ENCODE measurements at places on chromosomes 2 and 18. TPM values are rescaled to one million over a fixed set of nuclear protein-coding genes. Genes with fewer than 3 reads are reported as not detected.

DNA sequence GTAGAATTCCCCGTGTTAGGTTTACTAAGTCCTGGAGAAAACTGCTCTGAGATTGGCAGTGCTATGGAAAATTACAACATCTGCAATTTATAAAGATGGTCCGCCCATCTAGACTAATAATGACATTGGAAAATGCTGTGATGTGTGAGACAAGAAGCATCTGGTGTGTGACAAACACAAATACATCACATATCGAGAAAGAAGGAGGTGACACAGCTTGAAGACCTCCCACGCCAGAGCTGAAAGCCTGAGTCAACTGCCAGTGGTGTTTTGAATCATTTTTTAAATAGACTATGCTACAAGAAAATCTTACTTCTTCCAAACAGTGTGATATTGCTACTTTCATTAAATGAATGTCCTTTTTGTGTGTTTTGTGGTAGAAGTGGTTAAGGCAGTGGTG lies 8.6 kb upstream of the ANO7 start:
- no peaks in the 10 kb centered on the region for H3K27me3 ChIP-seq
- peaks cover 3% of the 10 kb centered on the region for H3K36me3 ChIP-seq
- no peak overlapping the region for H3K27ac ChIP-seq
- DNase-seq, result no peak

DNA sequence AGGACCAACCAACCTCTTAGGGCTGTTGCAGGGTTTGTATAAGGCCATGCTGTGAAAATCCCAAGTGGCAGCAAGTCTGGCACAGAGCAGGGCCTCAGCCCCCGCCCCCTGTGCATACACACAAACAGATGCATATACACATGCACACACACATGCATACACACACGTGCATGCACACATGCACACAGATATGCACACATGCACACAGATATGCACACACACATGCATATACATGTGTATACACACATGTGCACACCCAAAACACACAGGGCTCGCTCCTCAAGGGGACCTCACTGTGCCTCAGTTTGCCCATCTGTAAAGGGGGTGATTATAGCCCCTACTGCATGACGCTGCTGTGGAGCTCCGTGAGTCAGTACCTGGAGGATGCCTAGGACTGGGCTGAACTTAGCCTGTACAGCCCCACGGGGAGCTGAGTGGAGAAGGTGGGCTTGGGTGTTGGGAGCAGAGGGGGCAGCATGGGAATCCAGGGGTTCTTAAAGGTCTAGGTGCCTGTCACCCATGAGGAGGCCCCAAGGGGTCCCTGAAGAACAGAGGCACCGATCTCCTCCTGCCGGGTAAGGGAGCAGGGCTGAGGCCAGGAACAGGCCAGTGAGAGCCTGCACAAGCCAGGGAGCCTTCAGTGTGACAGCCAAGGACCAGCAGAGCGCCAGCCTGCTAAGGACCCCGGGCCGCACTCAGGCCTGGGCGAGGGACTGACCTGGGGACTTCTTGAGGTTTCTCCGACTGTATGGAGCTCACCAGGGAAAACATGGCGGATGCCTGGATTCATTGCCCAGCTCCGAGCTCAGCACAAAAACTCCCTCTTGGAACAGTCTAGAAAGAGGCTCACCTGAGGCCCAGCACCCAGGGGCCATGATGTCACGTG lies 24.0 kb upstream of the ALPI start:
- DNase-seq, result no peak
- H3K36me3 ChIP-seq, result no peaks in the 10 kb centered on the region

The RNF181 gene
- total RNA-seq, result 243 TPM

GRCh38 chr2:241689306-241689705 lies 2.7 kb upstream of the DTYMK start:
- H3K4me3 ChIP-seq, result no peak overlapping the region
- H3K36me3 ChIP-seq, result no peaks in the 10 kb centered on the region
- no peak overlapping the region for H3K27ac ChIP-seq
- DNase-seq, result no peak

GRCh38 chr18:4319738-4320677 lies 135.1 kb downstream of the DLGAP1 start:
- no peaks in the 10 kb centered on the region for H3K27me3 ChIP-seq
- no peak overlapping the region for H3K4me3 ChIP-seq
- H3K36me3 ChIP-seq, result no peaks in the 10 kb centered on the region
- no peak for DNase-seq
- no peaks in the 10 kb centered on the region for H3K4me1 ChIP-seq

The NETO1 gene
- total RNA-seq, result 0.33 TPM

The GKN2 gene
- total RNA-seq, result not detected

- no peaks in the 10 kb centered on the region for H3K36me3 ChIP-seq
- no peaks in the 10 kb centered on the region for H3K27me3 ChIP-seq
- no peaks in the 10 kb centered on the region for H3K4me1 ChIP-seq
- DNase-seq, result no peak
- H3K4me3 ChIP-seq, result no peak overlapping the region
- no peak overlapping the region for H3K27ac ChIP-seq
Observed at GRCh38 chr2:207787017-207787416, 17.3 kb upstream of the FZD5 start.

DNA sequence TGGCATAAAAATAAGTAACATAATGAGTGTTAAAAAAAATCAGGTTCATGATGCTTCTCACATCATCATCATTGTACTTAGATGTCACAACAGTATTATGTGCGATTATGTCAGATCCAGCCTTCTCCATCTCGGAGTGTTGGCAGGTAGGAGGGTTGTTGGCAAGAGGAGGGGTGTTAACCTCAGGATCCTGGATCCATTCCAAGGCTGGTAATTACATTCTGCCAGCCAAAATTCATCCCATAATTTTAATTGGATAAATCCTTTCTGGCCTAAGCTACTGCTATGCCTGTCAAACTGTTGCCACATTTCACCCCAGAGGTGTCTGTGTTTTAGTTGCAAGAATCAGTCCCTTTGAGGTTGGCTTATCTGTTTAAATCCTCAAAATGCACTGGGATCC lies 891 bp upstream of the FTCDNL1 start:
- no peak overlapping the region for H3K27ac ChIP-seq
- H3K36me3 ChIP-seq, result no peaks in the 10 kb centered on the region
- H3K27me3 ChIP-seq, result no peaks in the 10 kb centered on the region
- no peak for DNase-seq

The ALPI gene
- not detected for total RNA-seq

DNA sequence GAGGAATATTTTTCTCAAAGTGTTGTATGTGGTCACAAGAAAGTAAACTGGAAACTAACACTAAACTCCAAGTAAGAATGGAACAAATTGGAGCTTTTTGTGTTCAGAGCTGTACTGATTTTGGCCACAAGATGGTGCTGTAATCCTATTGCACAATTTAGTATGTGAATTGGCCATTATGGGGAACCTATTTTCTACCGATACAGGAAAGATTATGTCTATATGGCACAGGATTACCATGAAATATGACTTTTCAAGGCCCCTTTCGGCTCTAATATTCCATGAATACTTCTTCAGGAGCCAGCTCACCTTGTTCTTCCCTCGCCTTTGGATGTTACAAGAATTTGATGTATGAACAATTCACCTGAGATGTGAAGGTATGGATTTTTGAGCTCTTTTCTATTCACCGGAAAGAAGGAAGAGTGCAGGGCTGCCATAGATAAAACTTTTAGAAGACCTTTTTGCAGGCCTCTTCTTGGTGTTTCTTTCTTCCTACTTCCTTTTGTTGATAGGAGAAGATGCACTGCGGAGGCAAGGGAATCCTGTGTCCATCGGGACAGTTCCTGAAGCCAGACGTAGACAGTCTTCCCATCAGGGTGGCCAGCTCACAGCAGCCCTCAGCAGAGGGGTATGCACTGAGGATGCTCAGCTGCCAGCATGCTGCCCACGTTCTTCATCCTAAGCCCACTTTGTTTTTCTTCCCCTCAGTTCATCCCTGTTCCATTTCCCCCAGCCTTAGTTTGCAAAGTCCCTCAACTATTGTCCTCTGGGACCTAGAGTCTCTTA lies 13.3 kb downstream of the MRPL44 start:
- no peaks in the 10 kb centered on the region for H3K27me3 ChIP-seq
- H3K27ac ChIP-seq, result no peak overlapping the region
- no peaks in the 10 kb centered on the region for H3K36me3 ChIP-seq
- no peak overlapping the region for H3K4me3 ChIP-seq

DNA sequence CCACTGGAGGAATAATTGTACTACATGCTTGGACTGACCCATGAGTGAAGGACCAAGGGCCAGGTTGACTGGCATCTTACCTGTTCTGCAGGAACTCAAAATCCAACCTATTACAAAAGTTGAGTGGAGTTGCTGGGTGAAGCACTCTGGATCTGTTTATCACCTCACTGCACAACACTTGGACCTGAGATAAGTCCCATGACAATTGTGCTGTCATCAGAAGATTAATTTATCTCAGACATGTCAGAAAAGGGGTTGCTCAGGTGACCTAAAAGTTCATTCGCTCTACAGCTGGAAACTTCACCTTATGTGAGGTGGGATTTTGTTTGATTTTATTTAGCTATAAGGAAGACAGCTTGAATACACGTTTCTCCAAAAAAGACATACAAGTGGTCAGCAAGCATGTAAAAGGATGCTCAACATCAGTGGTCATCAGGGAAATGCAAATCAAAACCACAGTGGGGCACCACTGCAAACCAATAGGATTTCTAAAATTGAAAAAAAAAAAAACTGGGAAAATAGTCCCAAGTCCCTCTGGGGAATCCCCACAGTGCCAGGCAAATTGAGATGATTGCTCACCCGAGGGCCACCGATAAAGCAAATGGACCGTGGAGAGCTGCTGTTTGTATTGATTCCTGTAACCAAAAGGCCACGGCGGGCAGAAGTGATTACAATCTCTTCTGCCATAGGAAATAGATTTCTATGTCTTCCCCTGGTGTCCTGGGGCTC lies 65.8 kb upstream of the SLC35F5 start:
- no peak for DNase-seq
- no peak overlapping the region for H3K4me3 ChIP-seq
- no peaks in the 10 kb centered on the region for H3K36me3 ChIP-seq
- H3K27ac ChIP-seq, result no peak overlapping the region

GRCh38 chr2:218074031-218074430 lies 5.0 kb downstream of the RUFY4 start:
- H3K27ac ChIP-seq, result no peak overlapping the region
- no peaks in the 10 kb centered on the region for H3K27me3 ChIP-seq
- no peaks in the 10 kb centered on the region for H3K36me3 ChIP-seq
- H3K4me3 ChIP-seq, result no peak overlapping the region
- no peaks in the 10 kb centered on the region for H3K4me1 ChIP-seq

GRCh38 chr2:86491088-86491487 lies 49.9 kb downstream of the KDM3A start:
- no peaks in the 10 kb centered on the region for H3K4me1 ChIP-seq
- peaks cover 14% of the 10 kb centered on the region for H3K36me3 ChIP-seq
- DNase-seq, result no peak
- no peak overlapping the region for H3K27ac ChIP-seq

GRCh38 chr2:128311216-128311754 lies 7.4 kb downstream of the HS6ST1 start:
- peak overlapping the region; percentile 11 for H3K4me3 ChIP-seq
- no peak overlapping the region for H3K27ac ChIP-seq
- H3K4me1 ChIP-seq, result peaks cover 40% of the 10 kb centered on the region
- no peak for DNase-seq
- no peaks in the 10 kb centered on the region for H3K27me3 ChIP-seq

DNA sequence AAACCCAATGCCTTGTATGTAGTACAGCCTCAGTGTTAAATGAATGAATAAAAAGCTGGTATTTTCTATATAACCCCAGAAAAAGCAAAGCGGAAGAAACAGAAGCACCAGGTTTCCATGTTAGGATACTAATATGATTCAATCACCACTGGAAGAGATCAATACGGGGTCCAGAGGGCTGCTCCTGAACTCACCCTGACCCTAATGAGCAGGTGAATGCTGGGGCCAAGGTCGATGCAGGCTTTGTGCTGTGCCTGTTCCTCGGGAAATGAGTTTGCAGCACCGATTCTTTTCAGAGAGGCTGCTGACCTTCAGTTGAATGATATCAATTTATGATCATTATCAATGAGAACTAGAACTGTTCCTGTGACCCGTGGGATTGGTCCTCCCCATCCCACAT lies 228.5 kb downstream of the CDCA7 start:
- H3K27ac ChIP-seq, result no peak overlapping the region
- DNase-seq, result no peak
- no peak overlapping the region for H3K4me3 ChIP-seq
- H3K27me3 ChIP-seq, result no peaks in the 10 kb centered on the region
- H3K36me3 ChIP-seq, result no peaks in the 10 kb centered on the region

The FSIP2 gene
- total RNA-seq, result 1.6 TPM

DNA sequence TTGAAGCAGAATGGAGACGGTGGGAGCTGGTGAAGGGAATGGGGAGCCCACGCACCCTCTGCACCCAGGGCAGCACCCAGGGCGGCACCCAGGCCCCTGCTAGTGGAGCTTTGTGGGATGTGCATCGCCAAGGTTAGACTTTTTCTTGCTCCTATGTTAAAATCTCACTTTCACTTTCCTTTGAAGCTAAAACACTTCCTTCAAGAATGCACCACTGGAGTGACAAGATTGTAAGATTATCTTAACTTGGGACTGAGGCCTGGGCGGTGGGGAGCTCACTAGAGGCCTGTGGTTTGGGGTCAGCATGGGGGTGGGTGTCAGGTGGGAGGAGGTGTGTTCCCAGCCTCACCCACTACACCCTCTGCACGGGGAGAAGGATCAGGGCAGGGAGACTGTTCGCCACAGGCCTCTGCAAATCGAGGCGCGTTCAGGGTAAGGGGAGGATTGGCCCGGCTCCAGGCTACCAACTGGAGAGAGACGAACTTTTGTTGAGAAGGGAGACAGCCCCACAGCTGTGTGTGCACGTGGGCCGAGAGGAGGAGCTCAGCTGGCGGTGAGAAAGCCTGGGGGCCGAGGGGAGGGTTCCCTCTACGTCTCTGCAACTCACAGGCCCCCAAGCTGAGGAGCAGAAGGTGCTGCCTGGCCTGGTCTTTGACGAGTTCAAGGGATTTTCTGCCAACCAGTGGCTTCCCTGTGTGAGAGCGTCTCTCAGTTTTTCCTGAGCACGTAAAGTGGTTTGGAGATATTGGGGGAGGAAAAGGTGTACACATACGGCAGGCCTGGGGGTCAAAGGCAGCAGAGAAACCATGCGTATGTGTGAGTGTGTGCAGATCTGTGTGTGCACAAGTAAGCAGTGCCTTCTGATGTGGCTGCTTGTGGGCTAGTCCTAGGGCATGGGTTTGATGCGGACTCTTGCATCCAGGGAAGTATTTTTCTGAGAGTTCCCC lies 147.7 kb downstream of the KLHL29 start:
- H3K36me3 ChIP-seq, result no peaks in the 10 kb centered on the region
- H3K27me3 ChIP-seq, result no peaks in the 10 kb centered on the region
- no peak for DNase-seq
- no peaks in the 10 kb centered on the region for H3K4me1 ChIP-seq
- peak overlapping the region; percentile 37 for H3K4me3 ChIP-seq

The PTH2R gene
- total RNA-seq, result 0.64 TPM

The LOXHD1 gene
- 0.59 TPM for total RNA-seq

DNA sequence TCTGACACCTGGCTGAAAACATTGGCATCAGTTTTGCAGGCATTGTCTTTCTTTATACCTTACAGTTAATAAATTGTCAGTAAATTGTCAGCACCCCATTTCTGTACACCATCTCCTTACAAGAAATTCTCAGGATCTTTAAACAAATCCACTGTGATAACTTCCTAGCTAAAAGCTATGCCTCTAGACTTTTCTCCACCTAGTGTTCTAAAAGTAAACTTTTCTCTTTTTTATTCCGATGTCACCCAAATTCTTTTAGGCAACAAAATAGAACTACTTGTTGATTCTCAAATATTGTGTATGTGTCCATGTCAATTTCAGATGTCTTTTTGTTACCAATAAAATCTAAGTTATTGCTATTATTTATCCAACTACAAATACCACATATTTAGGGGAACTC lies 617.4 kb upstream of the NRXN1 start:
- H3K27me3 ChIP-seq, result no peaks in the 10 kb centered on the region
- no peaks in the 10 kb centered on the region for H3K4me1 ChIP-seq
- H3K36me3 ChIP-seq, result no peaks in the 10 kb centered on the region
- no peak overlapping the region for H3K4me3 ChIP-seq

The CCDC74A gene
- 100 TPM for total RNA-seq
